ENCODE measurements at places on chromosomes 7 and 10.

GRCh38 chr7:144682581-144683280, 153.1 kb downstream of the TPK1 start:
- no peak for DNase-seq

GRCh38 chr7:2079332-2080059, 153.2 kb downstream of the MAD1L1 start:
- no peak for DNase-seq

GRCh38 chr7:92052159-92052558, 82.1 kb downstream of the CYP51A1 start:
- no peak for DNase-seq

GRCh38 chr7:27160145-27160545, 3.7 kb upstream of the HOXA7 start:
- DNase-seq: no peak

DNA sequence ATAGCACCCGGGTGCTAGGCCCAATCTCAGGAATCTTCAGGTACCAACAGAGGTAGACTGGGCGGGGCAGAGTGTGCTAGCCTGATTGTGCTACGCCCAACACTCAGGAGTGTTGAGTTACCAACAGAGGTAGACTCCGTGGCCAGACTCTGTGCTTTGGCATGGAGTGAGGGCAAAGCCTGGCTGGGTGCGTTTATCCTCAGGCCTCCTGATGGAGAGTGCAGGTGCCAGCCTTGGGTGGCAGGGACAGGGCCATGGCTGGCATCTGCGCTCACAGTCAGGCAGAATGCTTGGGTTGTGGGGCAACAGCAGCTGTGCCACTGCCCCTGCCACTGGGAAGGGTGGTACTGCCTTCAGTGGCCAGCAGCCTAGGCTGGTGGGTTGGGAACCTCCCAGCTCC, 111.6 kb downstream of the NEUROD6 start:
- DNase-seq: no peak

GRCh38 chr10:97892506-97892905, 42.9 kb downstream of the GOLGA7B start:
- DNase-seq: no peak

- DNase-seq: no peak
These were observed 60.6 kb upstream of the LAMB1 start for GRCh38 chr7:108063520-108063933.

DNA sequence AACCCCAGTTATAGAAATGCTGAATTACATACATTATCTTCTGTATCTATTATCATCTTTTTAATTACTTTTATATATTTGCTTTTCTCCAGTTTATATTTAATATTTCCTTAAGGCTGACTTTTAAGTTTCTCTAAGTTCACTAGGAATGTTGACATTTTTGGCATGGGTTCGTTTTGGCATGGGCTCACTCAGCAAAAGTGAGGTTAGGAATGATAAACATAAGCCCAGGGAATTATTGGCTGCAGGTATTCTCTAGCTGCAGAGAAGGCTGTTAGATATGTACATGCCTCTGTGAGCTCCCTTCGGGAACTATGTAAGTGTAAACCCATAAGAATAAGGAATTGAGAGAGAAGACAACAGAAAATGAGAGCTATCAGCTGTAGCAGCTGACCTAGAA, 63.6 kb upstream of the RAB18 start:
- no peak for DNase-seq

DNA sequence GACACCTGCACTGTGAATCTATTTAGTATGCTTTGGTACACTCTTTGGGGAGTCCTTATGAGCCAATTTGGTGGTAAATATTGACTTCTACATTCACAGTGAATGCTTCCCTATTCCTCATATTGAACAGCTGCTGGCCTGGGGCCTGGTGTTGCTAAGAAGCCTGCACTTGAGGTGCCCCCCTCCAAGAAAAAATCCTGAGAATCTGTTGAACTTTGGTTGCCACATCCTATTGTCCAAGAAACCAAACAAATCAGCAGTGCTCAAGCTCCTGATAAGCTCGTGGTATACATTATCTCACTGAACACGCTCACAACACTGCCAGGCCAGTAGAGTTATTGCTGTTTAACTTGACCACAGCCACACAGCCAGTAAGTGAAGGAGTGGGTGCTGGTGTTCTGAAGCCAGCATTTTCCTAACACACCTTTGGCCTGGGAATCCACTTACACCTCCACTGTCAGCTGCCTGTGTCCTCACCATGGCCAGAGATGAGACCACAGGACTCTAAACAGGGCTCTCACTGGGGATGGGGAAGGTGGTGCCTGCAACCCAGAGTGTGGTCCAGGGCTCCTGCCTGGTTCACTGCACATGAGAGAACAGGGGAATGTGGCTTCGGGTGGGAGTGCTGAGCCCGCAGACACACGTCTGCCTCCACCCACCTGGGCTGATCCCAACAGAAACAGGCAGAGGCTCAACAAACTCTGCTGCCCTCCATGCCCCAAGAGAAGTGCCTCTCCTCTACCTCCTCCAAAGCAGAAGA, 6.7 kb downstream of the DDC start:
- DNase-seq: no peak

- DNase-seq: no peak
These were observed 8.0 kb downstream of the XRCC2 start for GRCh38 chr7:152667958-152668357.

- no peak for DNase-seq
These were observed 3.6 kb upstream of the TBX20 start for GRCh38 chr7:35257251-35258124.

DNA sequence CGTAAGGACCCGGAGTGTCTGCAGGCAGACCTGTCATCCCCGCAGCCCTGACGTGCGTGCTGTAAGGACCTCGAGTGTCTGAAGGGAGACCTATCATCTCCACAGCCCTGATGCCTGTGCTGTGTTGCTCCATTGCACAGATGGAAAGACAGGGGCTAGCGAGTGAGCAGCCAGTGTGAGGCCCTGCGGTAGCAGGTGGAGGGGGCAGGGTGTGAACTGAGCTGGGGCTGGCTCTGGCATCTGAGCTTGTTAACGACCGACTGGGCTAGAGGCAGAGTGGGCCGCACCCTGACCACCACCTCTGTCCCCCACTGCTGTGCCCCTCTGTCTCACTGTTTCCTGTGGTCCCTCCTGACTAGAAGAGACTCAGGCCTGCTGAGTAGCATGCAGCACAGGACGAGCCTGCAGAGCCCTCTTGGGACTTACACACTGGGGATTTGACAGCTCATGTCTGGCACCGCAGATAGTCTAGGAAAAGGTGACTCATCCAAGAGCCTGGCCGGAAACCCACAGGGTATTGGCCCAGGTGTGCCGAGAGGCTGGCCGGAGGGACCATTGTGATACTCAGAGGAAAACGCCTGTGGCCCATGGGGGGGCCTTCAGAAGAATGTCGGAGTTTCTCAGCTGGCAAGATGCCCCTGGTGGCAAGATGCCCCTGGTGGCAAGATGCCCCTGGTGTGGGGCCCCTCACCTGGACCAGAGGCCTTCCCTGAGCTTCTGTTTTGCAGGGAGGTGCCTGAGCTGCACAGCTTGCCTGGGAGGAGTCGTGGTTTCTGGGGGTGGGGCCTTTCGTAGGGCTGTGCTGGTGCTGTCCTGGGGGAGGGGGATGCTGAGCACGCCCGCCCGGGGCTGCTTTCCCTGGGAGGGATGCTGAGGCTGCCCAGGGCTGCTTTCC, 34.3 kb downstream of the INPP5A start:
- DNase-seq: peak; percentile 49

Measured in activated T-helper 1 cell treated with Interleukin-2 at 50 U/mL for 16 hours (primary cell).